ENCODE measurements at places on chromosomes 12 and 14.

DNA sequence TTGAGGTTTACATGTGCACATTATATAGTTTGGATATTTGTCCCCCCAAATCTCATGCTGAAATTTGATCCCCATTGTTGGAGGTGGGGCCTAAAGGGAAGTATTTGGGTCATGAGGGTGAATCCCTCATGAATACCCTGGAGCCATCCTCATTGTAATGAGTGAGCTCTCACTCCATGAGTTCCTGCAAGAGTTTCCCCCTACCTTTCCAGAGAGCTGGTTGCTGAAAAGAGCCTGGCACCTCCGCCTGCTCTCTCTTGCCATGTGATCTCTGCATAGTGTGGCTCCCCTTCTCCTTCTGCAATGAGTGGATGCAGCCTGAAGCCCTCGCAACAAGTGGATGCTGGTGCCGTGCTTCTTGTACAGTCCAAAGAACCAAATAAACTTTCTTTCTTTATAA is 234.3 kb upstream of the DIO2 start:
- no peak overlapping the region for H3K27ac ChIP-seq
- no peak overlapping the region for H3K4me3 ChIP-seq
- no peaks in the 10 kb centered on the region for H3K27me3 ChIP-seq
- H3K36me3 ChIP-seq, result no peaks in the 10 kb centered on the region
- DNase-seq, result no peak

DNA sequence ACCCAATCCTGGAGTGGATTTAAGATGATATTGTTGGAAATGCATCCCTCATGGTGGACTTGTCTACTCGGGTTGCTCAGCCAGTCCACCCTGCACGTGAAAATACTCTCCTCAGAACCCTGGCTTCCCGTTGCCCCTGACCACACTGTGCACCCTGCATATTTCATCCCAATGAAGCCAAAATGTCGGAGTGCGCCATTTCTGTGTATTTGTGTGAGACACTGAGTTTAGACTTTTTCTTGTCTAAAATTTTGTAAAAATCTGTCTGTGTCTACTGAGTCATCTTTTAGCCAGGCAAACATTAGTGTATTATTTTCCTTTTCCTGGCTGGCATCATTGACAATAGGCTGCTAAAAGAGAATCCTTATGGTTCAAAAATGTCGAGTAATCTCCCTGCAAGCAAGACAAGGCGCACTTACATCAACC is 485 bp upstream of the PNMA1 start:
- DNase-seq, result no peak
- peak overlapping the region; percentile 88 for H3K27ac ChIP-seq
- H3K4me3 ChIP-seq, result peak overlapping the region; percentile 70
- no peaks in the 10 kb centered on the region for H3K27me3 ChIP-seq

DNA sequence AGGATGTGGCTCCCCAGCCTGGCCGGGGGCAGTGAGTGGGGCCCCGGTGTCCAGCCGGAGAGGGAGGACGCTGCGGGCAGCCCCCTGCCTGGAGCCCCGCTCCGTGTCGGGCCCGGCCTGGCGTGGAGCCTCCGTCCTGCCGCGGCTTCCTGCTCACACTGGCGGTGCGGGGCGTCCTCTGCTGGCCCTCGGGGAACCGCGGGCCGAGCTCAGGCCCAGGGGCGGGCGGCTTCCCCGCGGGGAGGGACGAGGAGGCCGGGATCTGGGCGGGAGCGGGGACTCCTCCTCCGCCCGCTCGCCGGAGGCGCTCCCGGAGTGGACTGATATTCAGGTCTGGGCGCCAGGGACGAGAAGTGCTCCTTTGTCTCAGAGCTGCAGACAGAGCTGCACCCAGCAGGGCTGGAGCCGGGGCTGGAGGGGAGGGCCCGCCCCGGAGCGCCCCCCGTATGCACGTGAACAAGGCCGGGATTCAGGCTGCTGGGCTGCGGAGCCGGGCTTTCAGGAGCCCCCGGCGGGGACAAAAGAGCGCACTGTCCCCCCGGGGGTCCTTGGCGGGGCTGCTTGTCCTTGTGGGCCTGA is 2.2 kb downstream of the MMP17 start:
- no peaks in the 10 kb centered on the region for H3K36me3 ChIP-seq
- peak; percentile 50 for DNase-seq
- H3K4me3 ChIP-seq, result peak overlapping the region; percentile 56
- H3K4me1 ChIP-seq, result peaks cover 11% of the 10 kb centered on the region
- H3K27ac ChIP-seq, result peak overlapping the region; percentile 91
- no peaks in the 10 kb centered on the region for H3K27me3 ChIP-seq

- no peak overlapping the region for H3K27ac ChIP-seq
- H3K27me3 ChIP-seq, result no peaks in the 10 kb centered on the region
- H3K4me3 ChIP-seq, result peak overlapping the region; percentile 38
- H3K4me1 ChIP-seq, result peaks cover 4% of the 10 kb centered on the region
- H3K36me3 ChIP-seq, result no peaks in the 10 kb centered on the region
- no peak for DNase-seq
These were observed 592 bp upstream of the KCNK10 start for GRCh38 chr14:88323523-88324199.

GRCh38 chr14:66133666-66134065 is 352.5 kb upstream of the CCDC196 start:
- H3K4me1 ChIP-seq, result no peaks in the 10 kb centered on the region
- no peaks in the 10 kb centered on the region for H3K36me3 ChIP-seq
- no peak for DNase-seq
- H3K27me3 ChIP-seq, result no peaks in the 10 kb centered on the region
- H3K4me3 ChIP-seq, result no peak overlapping the region
- H3K27ac ChIP-seq, result no peak overlapping the region

DNA sequence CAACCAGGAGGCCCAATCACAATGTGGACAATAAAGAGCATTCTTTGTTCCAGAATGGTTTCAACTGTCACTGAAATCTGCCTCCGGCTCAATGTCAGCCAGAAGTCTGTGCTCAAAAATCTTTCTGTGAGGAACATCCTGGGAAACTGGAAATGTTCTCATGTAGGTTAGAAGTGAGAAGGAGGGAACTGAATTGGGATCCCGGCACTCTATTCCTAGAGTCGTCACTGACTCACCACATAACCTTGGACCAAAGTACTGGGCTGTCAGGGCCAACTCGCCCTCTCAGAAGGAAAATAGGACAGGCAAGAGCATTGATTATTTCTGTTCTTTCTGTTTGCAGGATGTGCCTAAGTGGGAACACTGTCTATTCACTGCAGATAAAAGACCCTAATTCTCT is 57.6 kb downstream of the PRKAB1 start:
- H3K4me1 ChIP-seq, result no peaks in the 10 kb centered on the region
- DNase-seq, result no peak
- H3K4me3 ChIP-seq, result no peak overlapping the region
- no peak overlapping the region for H3K27ac ChIP-seq

DNA sequence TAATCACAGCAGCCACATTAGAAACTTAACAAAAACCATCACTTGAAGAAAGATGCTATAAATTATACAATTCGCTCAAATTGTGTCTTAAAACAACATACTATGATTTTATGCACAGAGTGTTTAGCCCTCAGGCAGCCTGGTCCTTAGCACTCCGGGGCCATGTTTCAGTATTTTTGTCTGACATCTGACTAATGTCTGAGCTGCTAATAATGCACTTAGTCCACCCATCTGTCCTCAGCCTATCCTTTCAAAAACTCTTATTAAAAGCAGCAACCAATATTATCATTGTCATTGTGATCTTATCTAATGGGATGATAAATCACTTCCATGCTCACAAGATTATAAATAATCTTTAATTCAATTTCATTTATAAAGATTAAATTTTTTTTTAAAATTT is 602.7 kb upstream of the FOXG1 start:
- H3K27ac ChIP-seq, result no peak overlapping the region
- no peak for DNase-seq
- H3K27me3 ChIP-seq, result no peaks in the 10 kb centered on the region
- no peaks in the 10 kb centered on the region for H3K36me3 ChIP-seq

DNA sequence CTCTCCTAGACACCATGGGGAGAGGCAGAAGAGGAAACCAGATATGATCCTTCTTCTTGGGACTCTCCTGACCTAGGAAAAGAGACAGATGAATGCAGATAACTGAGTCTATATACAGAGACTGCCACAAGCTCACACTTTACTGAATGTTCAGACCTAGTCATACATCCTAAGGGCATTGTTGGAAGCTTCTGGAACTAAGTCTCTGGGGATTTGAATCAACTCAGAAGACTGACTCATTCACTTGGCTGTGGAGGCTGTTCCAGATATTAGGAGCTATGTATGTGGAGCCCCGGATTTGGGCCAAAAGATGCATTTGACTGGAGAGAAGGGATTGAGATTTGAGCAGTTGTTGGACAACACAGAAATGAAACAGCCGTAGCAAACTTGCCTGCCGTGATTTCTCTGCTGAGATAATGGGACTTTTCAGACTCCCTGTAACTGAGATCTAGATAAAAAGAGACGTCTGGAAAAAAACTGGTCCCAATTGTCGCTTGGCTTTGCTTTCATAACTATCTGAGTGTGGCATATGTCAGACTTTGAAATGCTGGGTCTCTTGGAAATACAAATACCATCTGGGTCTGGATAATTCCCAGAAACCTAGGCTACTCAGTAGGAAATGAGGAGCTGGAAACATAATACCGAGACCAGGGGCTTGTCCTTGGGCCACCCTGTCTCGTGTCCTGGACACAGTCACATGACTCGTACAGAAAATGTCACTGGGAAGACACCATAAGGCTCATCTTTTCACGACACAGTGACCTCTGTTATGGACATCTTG is 396.8 kb downstream of the NUAK1 start:
- H3K4me3 ChIP-seq, result no peak overlapping the region
- no peak overlapping the region for H3K27ac ChIP-seq
- no peaks in the 10 kb centered on the region for H3K27me3 ChIP-seq
- no peaks in the 10 kb centered on the region for H3K36me3 ChIP-seq

- DNase-seq, result no peak
- no peaks in the 10 kb centered on the region for H3K36me3 ChIP-seq
- no peak overlapping the region for H3K27ac ChIP-seq
These were observed 62.6 kb upstream of the NTF3 start for GRCh38 chr12:5369298-5369697.

- no peak for DNase-seq
- H3K27ac ChIP-seq, result no peak overlapping the region
- peaks cover 41% of the 10 kb centered on the region for H3K27me3 ChIP-seq
- no peaks in the 10 kb centered on the region for H3K36me3 ChIP-seq
These were observed 61.2 kb downstream of the FBXL14 start for GRCh38 chr12:1533205-1533601.

DNA sequence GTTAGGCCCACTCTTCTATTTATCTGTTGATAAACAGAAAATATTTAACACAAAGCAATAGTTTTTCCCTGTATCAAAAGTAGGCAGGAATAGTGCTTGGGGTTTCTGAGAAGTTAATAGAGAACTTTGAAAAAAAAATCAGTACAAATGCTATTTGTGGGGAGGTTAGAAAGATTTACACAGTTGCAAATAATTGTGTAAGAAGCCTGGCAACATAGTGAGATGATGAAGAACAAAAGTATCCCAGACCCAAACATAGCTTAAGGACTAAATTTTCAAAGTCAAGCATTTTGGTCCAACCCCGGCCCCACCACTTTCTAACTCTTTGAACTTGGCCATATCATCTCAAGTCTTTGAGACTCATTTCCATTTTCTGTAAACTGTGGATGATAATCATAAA is 687.5 kb upstream of the TMEM132C start:
- H3K4me1 ChIP-seq, result no peaks in the 10 kb centered on the region
- H3K27ac ChIP-seq, result no peak overlapping the region
- H3K36me3 ChIP-seq, result no peaks in the 10 kb centered on the region
- peaks cover 4% of the 10 kb centered on the region for H3K27me3 ChIP-seq
- no peak for DNase-seq
- H3K4me3 ChIP-seq, result no peak overlapping the region

DNA sequence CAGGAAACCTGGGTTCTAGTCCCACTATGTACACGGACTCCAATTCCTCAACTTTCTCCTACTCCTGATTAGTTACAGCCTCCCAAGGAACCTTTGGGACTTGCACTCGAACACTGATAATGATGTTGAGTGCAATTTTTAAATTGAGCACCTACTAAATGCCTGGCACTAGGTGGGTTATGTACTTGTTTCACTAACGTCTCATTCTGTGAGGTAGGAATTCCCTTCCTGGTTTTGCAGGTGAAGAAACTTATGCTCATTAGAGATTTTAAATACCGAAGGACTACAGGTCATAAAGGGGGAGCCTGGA is 536 bp downstream of the PARPBP start:
- no peaks in the 10 kb centered on the region for H3K27me3 ChIP-seq
- no peaks in the 10 kb centered on the region for H3K4me1 ChIP-seq
- H3K4me3 ChIP-seq, result peak overlapping the region; percentile 69
- H3K36me3 ChIP-seq, result peaks cover 3% of the 10 kb centered on the region
- H3K27ac ChIP-seq, result no peak overlapping the region
- no peak for DNase-seq
